ENCODE measurements at places on chromosomes 2 and 18. TPM values are rescaled to one million over a fixed set of nuclear protein-coding genes. Genes with fewer than 3 reads are reported as not detected.
A peak's percentile ranks its signal among the peaks of the same experiment; 100 is the strongest.

DNA sequence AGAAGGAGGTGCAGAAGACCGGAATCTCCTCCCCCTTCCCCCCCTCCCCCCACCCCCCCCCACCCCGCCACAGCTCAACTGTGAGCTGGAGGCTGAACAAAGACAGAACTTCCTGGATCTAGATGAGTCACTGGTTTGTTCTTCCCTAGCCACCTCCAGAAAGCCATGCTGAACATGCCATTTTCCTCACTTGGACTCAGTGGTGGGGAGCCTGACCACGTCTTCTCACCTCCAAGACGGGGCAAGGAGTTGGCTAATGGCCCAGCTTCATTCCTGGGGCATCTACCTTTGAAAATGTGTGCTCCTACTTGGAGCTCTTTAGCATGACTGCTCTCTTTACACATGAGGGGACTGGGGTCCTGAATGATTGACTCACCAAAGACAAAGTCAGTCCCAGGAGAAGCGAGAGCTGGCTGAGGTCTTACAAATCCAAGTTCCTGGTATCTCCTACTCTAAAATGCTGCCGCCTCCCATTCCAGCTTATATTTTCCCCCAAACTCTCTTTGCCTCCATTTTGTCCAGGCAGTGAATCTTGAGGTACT is 22.6 kb upstream of the FZD5 start:
- peaks cover 10% of the 10 kb centered on the region for H3K27me3 ChIP-seq
- no peak overlapping the region for H3K27ac ChIP-seq
- no peak overlapping the region for H3K4me3 ChIP-seq
- H3K36me3 ChIP-seq, result no peaks in the 10 kb centered on the region
- DNase-seq, result no peak

GRCh38 chr2:127536707-127537541 is 1.4 kb downstream of the MYO7B start:
- H3K4me3 ChIP-seq, result no peak overlapping the region
- H3K36me3 ChIP-seq, result no peaks in the 10 kb centered on the region
- DNase-seq, result no peak
- H3K27ac ChIP-seq, result no peak overlapping the region
- H3K4me1 ChIP-seq, result no peaks in the 10 kb centered on the region
- peaks cover 6% of the 10 kb centered on the region for H3K27me3 ChIP-seq

DNA sequence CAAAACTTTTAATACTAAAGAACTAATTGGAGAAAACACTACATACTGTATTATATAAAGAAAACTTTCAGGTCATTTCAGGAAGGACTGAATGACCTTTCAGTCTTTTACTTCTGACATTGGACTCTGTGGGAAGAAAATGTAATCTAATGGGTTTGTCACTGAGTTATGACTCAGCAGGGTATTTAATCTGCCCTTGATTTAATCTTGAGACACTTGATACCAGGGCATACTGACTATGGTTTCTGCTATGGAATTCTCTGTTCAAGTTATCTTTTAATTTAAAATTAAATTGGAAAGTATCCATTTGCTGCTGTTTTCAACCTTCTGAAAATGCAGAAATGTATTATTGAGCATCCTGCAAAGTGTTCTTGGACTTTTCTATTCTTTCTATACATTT is 354.2 kb upstream of the GALNT5 start:
- no peak for DNase-seq
- no peak overlapping the region for H3K4me3 ChIP-seq
- H3K27ac ChIP-seq, result no peak overlapping the region

DNA sequence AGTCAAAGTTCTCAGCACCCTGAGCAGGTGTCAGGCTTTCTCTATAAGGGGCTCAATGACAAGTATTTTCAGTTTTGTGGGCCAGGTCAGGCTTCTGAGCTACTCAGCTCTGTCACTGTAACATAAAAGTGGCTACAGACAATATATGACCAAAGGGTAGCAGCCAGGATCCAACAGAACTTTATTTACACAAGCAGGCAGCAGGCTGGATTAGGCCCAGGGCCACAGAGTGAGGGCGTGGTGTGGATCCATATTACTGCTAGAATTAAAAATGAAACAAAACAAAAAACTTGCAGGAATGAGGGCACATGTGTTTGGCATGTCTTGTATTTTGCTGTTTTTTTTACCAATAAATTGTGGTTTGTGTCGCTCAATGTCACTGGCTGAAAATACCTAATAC is 143.7 kb downstream of the EIPR1 start:
- peaks cover 46% of the 10 kb centered on the region for H3K36me3 ChIP-seq
- H3K4me3 ChIP-seq, result no peak overlapping the region
- H3K27me3 ChIP-seq, result no peaks in the 10 kb centered on the region
- DNase-seq, result no peak
- H3K27ac ChIP-seq, result no peak overlapping the region
- H3K4me1 ChIP-seq, result no peaks in the 10 kb centered on the region

- DNase-seq, result no peak
- peaks cover 64% of the 10 kb centered on the region for H3K4me1 ChIP-seq
- peak overlapping the region; percentile 86 for H3K4me3 ChIP-seq
- no peaks in the 10 kb centered on the region for H3K27me3 ChIP-seq
- peak overlapping the region; percentile 65 for H3K27ac ChIP-seq
- peaks cover 62% of the 10 kb centered on the region for H3K36me3 ChIP-seq
Measured at GRCh38 chr2:96264086-96264485, 1.7 kb downstream of the TMEM127 start.

Gene AQP12B
- not detected for total RNA-seq
